ENCODE measurements at places on chromosomes 12 and 14.

DNA sequence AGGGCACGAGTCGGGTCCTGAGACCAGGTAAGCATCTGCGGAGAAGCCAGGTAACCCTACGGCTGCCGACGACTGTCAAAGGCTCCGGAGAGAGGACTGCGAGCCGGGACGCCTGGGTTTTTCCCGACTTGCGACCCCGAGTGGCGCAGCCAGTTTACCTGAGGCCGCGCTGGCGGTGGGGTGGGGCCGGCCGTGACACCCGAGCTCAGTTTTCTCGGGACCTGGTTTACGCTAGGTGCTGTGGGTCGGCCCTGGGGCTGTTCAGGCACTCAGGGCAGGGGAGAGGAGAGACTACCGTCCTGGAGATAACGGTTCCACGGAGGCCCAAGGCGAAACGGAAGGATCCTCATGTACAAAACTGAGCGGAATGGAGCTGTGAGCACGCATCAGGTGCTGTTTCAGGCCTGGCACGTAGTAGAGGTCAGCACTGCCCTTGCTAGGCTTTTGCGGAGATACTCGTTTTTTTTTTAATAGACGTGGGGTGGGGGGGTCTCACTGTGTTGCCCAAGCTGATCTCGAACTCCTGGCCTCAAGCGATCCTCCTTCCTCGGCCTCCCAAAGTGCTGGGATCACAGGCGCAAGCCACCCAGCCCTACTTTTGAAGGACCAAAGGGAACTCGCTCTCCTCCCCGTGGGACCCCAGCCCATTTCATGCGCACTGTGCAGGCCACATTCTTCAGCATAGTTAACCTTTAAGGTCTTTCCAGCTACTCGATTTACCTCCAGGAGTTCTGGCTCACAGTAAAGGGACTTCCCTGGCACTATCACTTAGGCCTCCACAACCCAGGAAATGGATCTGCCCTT lies 471 bp downstream of the MTRFR start:
- DNase-seq: no peak

DNA sequence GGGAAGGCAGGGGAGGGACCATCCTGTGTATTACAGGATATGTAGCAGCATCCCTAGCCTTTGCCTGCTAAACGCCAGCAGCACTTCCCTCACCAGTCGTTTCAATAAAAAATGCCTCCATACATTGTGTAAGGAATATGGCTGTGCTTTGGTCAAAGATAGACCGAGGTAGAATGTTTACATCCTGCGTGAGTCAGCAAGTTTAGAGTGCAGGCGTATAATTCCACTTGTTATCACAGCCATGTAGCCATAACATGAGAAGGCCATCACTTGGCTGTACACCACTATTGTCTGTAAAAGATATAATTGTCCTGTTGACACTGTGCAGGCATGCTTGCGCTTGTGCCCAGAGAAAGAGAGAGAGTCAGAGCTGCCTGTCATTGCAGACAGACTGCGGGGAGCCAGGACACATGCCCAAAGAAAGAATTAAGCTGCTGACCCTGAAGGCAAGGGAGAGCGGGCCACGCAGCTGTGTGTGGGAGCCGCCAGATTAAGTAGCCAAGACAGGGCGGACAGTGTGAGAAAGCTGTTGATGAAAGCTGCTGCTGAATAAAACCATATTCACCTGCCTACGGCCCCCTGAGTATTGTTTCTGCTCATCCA lies 68.4 kb downstream of the CRACR2A start:
- DNase-seq: no peak

- DNase-seq: no peak
Measured at GRCh38 chr14:84874436-84874835, 655.5 kb upstream of the FLRT2 start.

GRCh38 chr12:132354982-132355680 lies 25.7 kb upstream of the GALNT9 start:
- peak; percentile 4 for DNase-seq

- no peak for DNase-seq
Measured at GRCh38 chr12:80769553-80770140, 52.9 kb downstream of the MYF5 start.

GRCh38 chr12:58000499-58000898 lies 59.1 kb downstream of the ATP23 start:
- DNase-seq: no peak

DNA sequence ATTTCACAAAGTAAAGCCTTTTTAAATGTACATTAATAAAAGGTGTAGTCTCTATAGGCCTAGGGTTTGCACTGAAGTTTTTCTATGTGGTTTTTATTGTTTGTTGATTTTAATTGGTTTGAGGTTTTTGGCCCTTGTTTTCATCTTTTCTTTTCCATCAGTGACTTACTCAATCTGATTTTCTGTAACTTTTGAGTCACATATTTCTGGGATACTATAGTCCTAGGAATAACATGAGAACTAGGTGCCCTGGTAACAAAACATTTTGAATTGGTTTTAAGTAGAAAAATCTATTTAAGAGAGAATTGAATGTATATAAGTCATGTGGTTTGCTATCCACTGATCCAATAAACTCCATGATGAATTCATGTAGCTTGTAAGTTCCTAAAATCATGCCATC lies 311.9 kb downstream of the CEP128 start:
- DNase-seq: no peak

DNA sequence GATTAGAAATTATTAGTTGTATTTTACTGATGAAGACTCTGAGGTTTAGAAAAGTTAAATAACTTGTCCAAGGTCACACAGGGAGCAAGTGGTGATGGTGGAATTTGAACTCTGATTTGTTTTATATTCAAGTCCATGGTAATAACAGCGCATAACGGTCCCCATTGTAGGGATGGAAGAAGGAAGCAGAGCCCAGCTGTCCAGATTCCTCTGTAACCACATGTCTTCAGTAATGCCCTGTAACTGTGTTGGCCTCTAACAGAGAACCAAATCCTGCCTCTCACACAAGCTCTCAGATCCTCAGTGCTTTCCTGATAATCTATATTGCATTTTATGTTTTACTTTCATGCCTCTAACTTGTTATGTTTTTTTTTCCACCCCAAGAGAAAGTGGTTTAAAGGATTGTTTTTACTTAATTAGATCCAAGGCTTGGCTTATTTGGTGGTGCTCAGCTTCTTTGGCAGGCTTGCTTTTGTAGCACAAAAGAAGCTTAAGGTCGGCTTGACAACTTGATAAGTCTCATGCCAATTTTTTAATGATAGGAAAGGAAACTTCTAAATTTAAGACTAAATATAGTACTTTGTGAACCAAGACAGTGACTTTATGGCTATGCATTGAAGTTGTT lies 105.1 kb upstream of the SEL1L start:
- no peak for DNase-seq

- DNase-seq: no peak
Measured at GRCh38 chr12:2422591-2422990, 369.8 kb downstream of the CACNA1C start.

- DNase-seq: peak; percentile 56
Measured at GRCh38 chr12:96195845-96196451, 1.8 kb downstream of the ELK3 start.

DNA sequence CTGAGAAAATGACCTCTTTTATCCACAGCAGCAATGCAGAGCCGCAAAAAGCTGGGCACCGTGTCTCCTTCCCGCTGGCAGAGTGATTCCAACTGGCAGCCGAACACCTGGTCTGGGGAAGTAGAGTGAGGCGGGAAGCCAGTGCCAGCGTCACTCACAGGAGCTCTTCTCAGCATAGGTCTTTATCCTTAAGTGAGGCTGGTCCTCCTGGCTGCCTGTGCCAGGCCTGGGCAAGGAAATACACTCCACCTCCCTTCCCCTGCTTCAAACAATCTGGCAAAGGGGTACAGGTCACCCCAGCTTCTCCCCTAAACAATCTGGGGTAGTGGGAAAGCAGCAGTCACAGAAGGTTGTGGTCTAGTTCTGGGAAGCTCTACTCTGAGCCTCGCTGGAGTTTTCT lies 4.8 kb downstream of the ARHGAP9 start:
- DNase-seq: no peak

DNA sequence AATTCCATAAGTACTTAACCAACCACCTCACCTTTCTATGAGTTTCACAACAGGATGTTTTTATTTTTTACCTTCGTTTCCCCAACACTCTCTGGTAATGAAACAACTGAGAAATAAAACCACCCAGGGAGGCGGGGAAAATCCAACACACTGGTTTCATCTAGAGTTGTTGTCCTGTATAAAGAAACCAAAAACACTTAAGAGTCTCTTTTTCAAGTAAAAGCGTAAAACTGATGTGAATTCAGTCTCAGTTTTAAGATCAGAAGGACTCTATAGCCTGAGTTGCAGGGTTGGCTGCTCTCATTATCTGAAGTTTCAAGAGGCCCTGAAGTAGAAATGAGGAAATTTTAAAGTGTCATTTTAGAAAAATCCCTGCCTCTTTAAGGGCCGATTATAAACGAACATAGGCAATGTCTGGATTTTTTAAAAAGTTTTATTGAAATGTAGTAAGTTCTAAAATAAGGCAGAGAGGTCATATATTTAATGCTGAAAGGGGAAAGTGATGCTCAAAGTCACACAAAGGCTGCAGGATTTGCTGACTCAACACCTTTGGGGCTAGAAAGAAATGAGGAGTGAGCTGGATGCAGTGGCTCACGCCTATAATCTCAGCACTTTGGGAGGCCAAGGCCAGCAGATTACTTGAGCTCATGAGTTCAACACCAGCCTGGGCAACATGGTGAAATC lies 27.2 kb downstream of the HIGD1C start:
- DNase-seq: peak; percentile 53

GRCh38 chr12:5154091-5154490 lies 110.4 kb downstream of the KCNA5 start:
- no peak for DNase-seq

DNA sequence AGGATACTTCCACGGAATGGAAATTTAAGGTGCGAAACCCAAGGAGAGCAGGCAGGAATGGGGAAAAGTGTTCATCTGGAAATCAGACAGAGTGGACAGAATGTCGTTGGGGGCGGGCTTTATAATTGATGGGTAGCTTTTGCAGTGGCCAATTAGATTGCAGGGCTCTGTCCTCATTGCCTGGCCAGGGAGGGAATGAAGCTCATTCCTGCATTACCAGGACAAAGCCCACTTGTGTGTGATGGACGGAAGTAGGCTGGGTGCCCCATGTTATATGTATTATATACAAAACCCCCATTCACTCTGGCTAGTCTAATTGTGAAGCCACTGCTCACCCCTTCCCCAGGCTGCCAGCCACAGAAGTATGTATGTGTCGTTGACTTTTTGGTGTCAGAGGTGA lies 23.6 kb downstream of the ZNF664 start:
- no peak for DNase-seq

DNA sequence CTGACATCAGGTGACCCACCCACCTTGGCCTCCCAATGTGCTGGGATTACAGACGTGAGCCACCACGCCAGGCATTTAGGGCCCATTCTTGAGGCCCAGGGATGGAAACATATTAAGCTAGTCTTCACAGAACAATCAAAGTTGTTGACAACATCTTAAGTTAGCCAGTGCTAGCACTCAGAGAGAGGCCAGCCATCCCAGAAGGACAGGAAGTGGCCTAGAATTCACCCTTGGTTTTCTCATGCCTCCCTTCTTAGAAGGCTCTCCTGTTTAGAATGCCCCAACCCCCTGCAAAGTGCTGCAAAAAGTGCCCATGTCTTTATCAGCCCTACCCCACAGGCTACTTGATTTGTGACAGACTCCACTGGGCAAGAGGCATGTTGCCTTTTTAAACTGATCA lies 12.1 kb upstream of the OR6J1 start:
- no peak for DNase-seq

DNA sequence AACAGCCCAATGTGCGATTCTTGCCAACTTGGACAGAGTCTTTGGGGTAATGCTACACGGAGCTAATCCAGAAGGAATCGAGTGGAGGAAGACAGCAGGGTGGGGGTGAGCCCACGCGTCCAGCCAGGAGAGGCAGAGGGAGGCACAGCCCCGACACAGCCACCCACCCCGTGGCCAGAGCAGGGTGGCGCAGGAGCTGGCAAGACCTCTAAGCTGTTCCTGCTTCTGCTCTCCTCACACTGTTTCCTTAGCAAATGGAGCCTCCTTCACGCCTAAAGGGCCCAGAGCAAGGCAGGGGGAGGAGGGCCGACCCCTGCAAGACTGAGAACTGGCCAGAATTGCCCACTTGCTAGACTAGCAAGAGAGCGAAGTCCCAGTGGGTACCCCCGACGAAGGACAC lies 91.5 kb downstream of the FBXL14 start:
- DNase-seq: no peak

- DNase-seq: no peak
Measured at GRCh38 chr12:15772405-15773018, 16.7 kb downstream of the EPS8 start.

GRCh38 chr14:95494456-95494855 lies 22.0 kb downstream of the SYNE3 start:
- no peak for DNase-seq

Measured in activated naive CD4-positive, alpha-beta T cell treated with anti-CD3 and anti-CD28 coated beads, Interleukin-2, amount 50 U/mL, for 16 hours (primary cell).